ENCODE measurements at places on chromosomes 16 and 17.

GRCh38 chr16:53159781-53160436, 105.1 kb downstream of the CHD9 start:
- DNase-seq = peak; percentile 75

DNA sequence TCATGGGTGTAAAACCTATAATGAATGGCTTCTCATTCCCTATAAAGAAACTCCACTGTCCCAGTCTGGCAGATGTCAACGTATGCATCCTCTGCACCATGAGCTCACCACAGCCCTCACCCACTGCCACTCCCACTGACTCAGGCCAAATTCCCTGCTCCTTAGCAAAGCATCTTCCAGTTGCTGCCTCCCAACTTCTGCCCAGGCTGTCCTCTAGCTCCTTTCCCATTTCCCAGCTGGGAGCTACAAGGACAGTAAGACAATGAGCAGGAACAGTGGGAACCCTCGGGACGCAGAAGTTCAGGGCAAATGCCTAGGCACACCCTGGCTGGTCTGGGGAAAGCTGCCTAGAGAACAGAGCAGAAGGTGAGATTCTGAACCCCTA, 9.1 kb upstream of the THAP11 start:
- DNase-seq = no peak

DNA sequence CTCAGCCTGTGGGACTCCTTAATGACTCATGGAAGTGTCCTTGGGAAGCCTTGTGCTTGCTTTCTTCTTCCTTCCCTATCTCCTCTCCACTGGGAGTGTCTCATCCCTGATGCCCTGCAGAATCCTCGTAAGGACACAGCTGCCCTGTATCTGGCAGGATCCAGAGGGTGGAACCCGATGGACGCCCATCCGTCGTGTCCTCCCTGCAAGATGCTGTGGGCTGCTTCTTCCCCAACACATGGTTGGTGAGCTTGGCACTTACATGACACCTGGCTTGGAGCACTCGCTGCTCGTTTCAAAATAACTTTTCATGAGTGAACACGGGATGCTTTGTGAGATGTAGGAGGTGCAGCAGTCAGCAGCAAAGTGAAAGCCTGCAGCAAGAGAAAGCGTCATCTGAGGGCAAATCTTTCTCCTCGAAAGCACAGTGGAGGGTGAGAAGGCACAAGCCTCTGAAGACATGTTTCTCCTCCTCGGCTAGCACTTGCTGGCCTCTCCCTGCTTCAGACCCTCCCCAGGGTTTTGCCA, 3.3 kb downstream of the CCL15 start:
- no peak for DNase-seq

DNA sequence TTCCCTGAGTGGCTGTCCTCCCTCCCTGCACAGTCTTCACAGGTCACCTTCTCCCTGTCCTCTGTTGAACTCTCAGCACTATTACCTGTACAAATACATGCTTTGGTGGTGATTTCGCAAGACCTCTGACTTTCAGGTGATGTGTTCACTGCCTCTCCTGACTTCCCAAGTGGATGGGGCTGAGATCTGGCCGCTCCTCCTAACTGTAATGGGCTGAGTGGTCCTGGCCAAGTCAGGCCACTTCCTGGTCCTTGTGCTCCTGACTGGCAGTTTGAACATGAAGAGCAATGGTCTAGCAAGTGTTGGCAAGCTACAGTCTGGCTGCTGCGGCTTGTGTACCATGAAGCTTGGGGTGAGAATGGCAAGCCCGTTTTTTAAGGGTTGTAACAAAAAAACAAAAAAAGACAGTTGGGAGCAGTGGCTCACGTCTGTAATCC, 11.7 kb upstream of the TMED6 start:
- no peak for DNase-seq

DNA sequence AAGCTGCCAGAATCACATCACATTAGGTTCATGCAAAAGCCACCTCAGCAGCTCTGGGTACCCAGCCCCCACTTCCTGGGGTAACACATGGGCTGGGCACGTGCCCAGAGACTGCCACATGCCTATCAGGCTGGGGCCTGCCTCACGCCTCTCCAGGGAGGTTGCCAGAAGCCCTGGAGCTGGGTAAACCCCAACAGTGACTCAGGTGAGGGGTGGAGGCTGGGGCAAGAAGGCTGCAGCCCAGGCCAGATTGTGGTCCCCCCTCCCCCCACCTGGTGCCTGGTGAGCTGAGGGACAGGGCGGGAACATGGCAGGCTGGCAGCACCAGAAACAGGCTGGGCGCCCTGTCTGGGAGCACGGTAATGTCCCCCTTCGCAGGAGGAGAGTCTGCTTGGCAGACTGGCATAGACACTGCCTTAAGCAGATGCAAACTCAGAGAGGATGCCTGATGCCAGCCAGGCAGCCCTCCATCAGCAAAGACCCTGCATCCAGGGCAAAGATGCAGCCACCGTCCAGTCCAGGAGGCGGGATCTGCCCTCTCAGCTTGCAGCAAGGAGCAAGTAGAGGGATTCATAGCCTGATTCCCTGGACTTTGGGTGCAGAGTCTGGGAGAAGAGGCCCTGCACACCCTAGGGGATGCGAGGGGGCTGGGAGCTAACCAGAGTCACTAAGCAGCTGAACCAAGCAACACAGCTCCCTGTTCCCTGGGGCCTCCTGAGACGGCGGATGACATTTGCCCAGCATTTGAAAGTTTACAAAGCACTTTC, 28.8 kb downstream of the NGFR start:
- DNase-seq = no peak

DNA sequence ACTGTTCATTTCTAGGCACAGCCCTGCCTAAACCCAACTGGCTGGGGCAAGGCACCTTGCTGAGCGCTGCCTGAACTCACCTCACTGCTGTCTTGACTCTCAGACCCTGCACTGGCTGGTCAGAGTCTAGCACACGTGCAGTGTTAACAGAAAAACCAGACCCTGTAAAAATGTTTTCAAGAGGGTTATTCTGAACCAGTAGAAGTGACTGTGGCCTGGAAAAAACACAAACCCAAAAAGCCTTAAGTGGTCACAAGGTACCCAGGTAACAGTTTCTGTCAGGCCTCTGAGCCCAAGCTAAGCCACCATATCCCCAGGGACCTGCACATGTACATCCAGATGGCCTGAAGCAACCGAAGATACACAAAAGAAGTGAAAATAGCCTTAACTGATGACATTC, 6.1 kb upstream of the EIF4A3 start:
- no peak for DNase-seq

DNA sequence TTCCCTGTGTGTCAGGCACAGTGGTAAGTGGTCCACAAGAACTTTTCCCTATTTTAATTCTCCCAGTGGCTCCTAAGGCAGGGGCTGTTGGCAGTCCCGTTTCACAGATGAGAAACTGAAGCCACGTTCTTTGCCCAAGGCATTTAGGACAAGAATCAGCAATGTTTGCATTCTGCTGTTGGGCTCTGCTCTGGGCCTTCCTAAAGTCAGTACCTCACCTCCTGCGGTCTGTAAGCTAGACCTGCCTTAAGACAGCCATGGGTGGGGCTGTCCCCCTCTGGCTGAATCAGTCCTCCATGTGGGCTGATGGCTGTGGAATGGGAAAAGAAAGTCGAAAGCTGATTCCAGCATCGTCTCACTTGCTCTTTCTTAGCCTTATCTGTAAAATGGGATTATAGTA, 304.8 kb downstream of the MAF start:
- no peak for DNase-seq

DNA sequence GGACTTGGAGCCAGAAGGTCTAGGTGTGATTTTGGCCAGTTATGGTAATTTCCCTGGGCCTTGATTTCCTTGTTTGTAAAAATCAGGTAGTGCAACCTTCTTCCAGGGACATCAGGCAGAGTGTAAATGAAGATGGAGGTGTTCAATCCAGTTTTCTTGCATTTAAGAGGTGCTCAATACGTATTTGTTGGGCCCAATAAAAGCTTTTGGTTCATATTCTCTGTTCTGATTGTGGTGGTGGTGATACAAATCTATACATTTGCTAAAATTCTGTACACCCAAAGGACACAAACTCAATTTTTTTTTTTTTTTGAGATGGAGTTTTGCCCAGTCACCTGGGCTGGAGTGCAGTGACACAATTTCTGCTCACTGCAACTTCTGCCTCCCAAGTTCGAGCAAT, 6.0 kb downstream of the CD79B start:
- DNase-seq = no peak

DNA sequence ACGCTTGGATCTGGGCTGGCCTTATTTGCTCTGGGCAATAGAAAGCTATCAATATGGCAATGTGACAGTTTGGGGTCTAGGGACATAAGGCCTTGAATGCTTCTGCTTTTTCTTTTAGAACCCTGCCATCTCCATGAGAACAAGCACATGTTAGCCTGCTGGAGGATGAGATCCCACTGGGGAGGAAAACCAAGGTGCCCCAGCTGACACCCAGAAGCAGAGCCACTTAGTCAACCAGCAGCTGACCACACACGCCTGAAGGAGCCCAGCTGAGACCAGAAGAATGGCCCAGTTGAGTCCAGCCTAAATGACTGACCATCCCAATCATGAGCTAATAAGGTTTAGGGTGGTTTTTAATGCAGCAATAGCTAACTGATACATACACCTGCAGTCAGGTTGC, 171.2 kb downstream of the AHSP start:
- no peak for DNase-seq

DNA sequence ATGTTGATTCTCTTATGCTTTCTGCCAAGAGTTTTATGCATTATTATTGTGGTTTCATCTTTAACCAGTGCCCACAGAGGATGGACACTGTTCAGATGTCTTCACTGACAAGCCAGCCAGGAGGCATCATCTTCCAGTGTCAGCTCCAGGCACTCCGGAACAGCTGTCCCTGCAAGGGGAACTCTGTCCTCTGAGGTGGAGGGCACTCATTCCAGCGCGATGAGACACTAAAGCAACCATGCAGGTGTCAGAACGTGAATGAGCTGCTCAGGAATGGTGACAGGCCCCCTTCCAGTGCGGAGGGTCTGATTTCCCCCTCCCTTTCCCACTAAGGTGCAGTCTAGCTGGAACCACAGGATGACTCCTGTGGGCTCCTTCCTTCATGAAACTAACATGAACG, 117.5 kb downstream of the NOG start:
- DNase-seq = no peak

DNA sequence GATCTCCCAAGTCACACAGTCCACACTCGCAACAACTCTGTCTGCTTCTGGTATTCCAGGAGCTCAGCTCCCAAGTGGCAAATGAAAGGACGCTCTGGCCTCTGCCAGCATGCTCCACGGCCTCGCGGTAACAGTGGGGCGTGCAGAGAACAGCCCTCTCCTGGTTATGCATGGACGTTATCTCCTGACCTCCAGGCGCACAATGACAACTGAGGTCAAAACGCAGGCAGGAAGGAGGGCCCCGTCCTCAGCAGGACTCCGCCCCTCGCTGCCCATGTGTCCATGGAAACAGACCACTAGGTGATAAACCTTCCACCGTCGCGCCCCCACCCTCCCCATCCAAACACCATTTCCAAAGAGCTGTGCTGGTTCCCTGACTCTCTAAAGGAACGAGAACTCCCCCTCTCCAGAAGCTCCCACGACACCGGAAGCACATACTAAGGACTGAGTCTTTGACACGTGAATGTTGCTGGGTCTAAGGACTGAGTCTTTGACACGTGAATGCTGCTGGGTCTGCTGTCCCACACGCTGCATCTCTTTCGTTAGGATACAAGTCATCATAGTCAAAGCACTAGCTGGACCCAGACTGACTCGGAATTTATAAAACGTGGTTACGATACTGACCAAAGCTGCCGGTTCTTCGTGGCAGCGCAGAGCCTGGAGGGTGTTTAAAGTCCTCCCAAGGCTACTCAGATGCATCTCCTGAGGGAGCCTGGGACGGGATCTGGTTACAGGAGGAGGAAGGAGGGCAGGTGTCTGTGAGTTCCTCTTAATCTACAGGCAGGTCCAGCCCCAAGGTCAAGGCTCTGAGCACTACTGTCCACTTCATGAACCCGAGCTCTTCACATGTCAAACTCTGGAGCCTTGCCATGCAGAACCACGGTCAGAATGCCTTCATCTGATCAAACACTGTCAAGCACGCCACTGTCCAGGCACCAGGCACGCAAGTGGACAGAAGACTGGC, 43.9 kb downstream of the KLHDC4 start:
- DNase-seq = peak; percentile 26

DNA sequence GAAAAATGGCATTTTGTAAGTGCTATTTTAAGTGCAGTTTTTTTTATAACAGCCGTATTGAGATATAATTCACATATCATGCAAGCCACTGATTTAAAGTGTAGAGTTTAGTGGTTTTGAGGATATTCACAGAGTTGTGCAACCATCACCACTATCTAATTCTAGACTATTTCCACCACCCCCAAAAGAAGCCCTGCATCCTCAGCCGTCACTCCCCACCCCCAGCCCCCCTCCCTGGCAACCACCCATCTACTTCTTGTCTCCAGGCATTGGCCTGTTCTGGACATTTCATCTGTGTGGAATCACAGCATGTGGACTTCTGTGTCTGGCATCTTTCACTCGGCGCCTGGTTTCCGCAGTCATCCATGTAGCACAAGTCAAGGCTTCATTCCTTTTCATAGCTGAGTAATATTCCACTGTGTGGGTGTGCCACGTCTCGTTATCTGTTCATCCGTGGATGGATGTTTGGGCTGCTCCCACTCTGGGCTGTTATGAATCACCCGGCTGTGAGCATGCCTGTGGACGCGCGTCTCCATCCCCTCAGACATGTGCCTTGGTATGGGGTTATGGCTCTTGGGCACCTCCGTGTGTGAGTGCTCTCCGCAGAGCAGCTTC, 138.4 kb upstream of the CIBAR2 start:
- no peak for DNase-seq

- DNase-seq = no peak
Measured at GRCh38 chr17:57138956-57139576, 54.0 kb downstream of the AKAP1 start.

DNA sequence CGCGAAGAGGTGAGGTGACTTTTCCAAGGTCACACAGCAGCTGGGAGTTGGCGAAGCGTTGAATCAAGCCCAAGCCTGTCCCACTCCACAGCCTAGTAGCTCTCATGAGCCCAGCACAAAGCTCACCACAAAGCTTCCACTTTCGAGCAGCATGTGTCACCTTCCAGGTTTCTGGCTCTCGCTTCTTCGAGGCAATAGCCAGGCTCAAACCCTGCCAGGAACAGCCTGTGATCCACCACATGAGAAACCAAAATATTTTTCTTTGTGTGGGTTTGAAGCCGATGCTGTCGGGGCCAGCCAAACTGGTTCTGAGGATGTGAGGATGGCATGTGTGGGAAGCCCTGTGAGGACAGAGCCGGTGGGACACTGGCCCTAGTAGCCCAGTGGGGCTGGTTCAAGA, 68.1 kb downstream of the COG7 start:
- no peak for DNase-seq

DNA sequence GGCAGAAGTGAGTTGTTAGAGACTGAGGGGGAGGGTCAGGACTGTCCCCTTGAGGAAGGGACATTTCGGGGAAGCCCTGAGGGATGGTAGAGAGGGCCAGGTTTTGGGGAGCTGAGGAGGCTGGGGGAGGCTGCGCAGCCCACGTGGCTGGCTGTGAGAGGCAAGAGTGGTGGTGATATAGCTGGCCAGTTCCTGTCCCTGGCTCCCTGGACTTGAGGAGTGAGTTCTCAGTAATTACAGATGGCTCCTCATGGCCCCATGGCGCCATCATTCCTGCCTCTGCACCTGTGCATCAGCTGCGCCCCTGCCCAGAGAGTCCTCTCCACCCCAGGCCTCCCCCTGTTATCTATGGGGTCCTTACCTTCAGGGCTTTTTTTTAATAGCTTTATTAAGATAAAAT, 30.3 kb downstream of the MPRIP start:
- DNase-seq = no peak

- no peak for DNase-seq
Measured at GRCh38 chr16:80564394-80564793, 23.6 kb downstream of the DYNLRB2 start.

GRCh38 chr17:38590988-38591758, 14.6 kb downstream of the SRCIN1 start:
- DNase-seq = no peak

- DNase-seq = no peak
Measured at GRCh38 chr17:40540448-40540847, 24.8 kb downstream of the CCR7 start.

GRCh38 chr17:27295945-27296344, 2.0 kb downstream of the WSB1 start:
- DNase-seq = no peak

Data from pons (tissue), 1 donor.